ENCODE measurements at places on chromosomes 11 and 22.

GRCh38 chr11:45253640-45254039 is 32.5 kb downstream of the SYT13 start:
- DNase-seq = no peak

DNA sequence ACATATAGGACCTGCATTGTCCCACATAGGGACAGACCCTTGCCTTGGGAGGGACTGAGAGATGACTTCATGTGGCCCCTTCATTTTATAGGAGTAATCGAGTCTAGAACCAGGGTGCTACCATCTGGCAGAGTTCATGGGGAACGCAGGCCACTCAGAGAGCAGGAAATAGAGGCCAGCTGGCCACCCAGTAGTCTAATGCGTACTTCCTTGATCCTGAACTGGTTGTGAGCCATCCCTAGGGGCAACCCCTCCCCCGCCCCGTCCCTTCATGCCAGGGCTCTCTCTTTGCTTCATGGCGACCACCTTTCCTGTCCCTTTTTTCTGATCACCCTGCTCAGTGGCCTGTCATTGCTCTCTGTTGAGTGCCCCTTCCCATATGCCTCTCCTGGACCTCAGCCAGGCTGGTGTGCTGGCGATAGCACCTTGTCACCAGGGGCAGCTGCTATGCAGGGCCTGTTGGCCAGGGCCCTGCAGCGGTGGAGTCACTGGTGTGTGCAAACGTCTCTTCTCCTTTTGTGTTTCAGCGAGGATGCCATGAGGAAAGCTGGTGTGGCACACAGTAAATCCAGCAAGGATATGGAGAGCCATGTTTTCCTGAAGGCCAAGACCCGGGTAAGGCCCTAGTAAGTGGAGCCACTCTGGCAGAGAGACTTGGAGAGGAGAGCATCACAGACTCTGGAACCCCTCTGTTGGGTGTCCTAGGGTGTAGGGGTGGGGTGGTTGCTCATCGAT is 29.3 kb downstream of the MED15 start:
- DNase-seq = no peak

GRCh38 chr11:120574876-120575275 is 63.3 kb downstream of the GRIK4 start:
- DNase-seq = no peak

DNA sequence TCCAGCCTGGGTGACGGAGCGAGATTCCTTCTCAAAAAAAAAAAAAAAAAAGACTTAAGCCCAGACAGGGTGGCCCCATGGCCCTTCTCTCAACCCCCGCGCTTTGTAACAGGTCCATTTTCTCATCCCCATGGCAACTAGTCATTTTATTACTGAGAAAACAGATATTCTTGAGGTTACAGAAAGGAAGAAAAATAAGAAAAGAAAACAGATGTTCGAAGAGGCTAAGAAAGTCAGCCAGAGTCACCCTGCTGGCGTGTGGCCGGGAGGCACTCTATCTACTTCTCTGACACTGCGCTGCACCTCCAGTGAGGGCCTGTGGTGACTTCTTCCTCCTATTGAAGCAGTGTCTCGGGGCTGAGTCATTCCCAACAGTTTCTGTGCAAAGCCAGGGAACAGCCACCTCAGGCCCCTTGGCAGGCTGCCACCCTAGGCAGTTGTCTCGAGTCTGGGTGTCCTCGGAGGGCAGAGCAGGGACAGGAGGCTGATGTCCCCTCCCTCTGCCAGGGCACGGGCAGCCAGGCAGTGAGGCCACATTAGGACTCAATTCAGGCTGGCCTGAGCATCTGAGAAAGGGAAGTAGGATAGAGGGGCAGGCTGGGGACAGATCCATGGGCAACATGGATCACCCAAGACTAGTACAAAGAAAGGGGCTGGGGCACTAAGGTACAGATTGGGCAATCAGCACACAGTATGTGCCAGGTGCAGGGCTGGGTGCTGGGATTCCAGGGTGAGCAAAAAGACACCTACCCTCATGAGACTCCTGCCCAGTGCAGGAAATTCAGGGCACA is 16.4 kb upstream of the SYVN1 start:
- no peak for DNase-seq

- DNase-seq = no peak
These were observed 58.0 kb downstream of the KCNJ1 start for GRCh38 chr11:128809128-128809527.

- DNase-seq = no peak
These were observed 55.2 kb downstream of the SLC1A2 start for GRCh38 chr11:35363854-35364780.

GRCh38 chr11:109304159-109304558 is 117.8 kb upstream of the C11orf87 start:
- DNase-seq = no peak
